K562 (cell line): ENCODE measurements at places on chromosomes 7 and 10. TPM values are rescaled to one million over a fixed set of nuclear protein-coding genes. Genes with fewer than 3 reads are reported as not detected.

- no peaks in the 10 kb centered on the region for H3K27me3 ChIP-seq
- H3K4me1 ChIP-seq: no peaks in the 10 kb centered on the region
- no peak overlapping the region for H3K4me3 ChIP-seq
- H3K36me3 ChIP-seq: no peaks in the 10 kb centered on the region
- no peak for DNase-seq
These were observed 33.3 kb upstream of the TES start for GRCh38 chr7:116177009-116177408.

AEBP1 gene
- polyA plus RNA-seq: 0.03 TPM in 1 of 2 replicates, not detected in the other

GRCh38 chr10:125083576-125083920 is 76.8 kb downstream of the CTBP2 start:
- no peak overlapping the region for H3K4me3 ChIP-seq
- H3K4me1 ChIP-seq: peaks cover 6% of the 10 kb centered on the region
- no peak for DNase-seq
- no peak overlapping the region for H3K27ac ChIP-seq
- peaks cover 47% of the 10 kb centered on the region; the same call in 2 of the 3 replicates for H3K36me3 ChIP-seq

- H3K27ac ChIP-seq: no peak overlapping the region
- no peak for DNase-seq
- peaks cover 86% of the 10 kb centered on the region for H3K27me3 ChIP-seq
- H3K4me1 ChIP-seq: no peaks in the 10 kb centered on the region
- H3K4me3 ChIP-seq: no peak overlapping the region
These were observed 63.4 kb downstream of the DIP2C start for GRCh38 chr10:625751-626711.

- no peak for DNase-seq
- H3K4me3 ChIP-seq: peak overlapping the region; percentile 83
- peak overlapping the region; percentile 71; the same call in 2 of the 3 replicates for H3K27ac ChIP-seq
- no peaks in the 10 kb centered on the region for H3K27me3 ChIP-seq
These were observed 1.7 kb downstream of the HYCC1 start for GRCh38 chr7:23012186-23012585.

C10orf143 gene
- polyA plus RNA-seq: 0.08 and 1.0 TPM in 2 replicates

- H3K4me1 ChIP-seq: peaks cover 6% of the 10 kb centered on the region; the same call in 1 of the 3 replicates
- no peak overlapping the region for H3K27ac ChIP-seq
- DNase-seq: no peak
These were observed 40.5 kb downstream of the C1QL3 start for GRCh38 chr10:16481052-16481728.

FAM24B gene
- 14.5 TPM in 2 replicates for polyA plus RNA-seq

CCDC3 gene
- not detected in 2 replicates for polyA plus RNA-seq

DNA sequence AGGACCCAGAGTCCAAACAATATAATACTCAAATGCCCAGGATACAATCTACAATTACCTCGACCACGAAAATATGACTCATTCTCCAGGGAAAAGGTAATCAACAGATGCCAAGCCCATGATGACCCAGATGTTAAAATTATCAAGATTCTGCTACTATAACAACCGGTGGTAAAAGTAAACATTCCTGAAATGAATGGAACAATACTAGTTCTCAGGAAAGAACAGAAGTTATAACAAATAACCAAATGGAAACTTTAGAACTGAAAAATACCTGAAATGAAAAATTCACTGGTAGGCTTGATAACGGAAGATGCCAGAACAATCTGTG is 34.1 kb upstream of the GUSB start:
- no peaks in the 10 kb centered on the region for H3K36me3 ChIP-seq
- H3K27ac ChIP-seq: no peak overlapping the region
- H3K4me1 ChIP-seq: 0 out of 3 replicates have a peak, but pooled peaks cover 6% of the 10 kb centered on the region
- peaks cover 9% of the 10 kb centered on the region for H3K27me3 ChIP-seq
- DNase-seq: no peak
- H3K4me3 ChIP-seq: no peak overlapping the region

GRCh38 chr10:35704401-35704800 is 62.3 kb upstream of the FZD8 start:
- DNase-seq: no peak
- H3K27ac ChIP-seq: no peak overlapping the region
- H3K27me3 ChIP-seq: no peaks in the 10 kb centered on the region
- no peak overlapping the region for H3K4me3 ChIP-seq
- no peaks in the 10 kb centered on the region for H3K4me1 ChIP-seq

GRCh38 chr10:62815381-62816075 is 638 bp downstream of the EGR2 start:
- no peak overlapping the region for H3K4me3 ChIP-seq
- H3K36me3 ChIP-seq: no peaks in the 10 kb centered on the region
- peaks cover 7% of the 10 kb centered on the region; the same call in 1 of the 3 replicates for H3K4me1 ChIP-seq
- peaks cover 53% of the 10 kb centered on the region for H3K27me3 ChIP-seq
- no peak for DNase-seq

SPDYE18 gene
- polyA plus RNA-seq: 0.13 and 0.16 TPM in 2 replicates

TMEM176A gene
- polyA plus RNA-seq: not detected in 2 replicates

DNA sequence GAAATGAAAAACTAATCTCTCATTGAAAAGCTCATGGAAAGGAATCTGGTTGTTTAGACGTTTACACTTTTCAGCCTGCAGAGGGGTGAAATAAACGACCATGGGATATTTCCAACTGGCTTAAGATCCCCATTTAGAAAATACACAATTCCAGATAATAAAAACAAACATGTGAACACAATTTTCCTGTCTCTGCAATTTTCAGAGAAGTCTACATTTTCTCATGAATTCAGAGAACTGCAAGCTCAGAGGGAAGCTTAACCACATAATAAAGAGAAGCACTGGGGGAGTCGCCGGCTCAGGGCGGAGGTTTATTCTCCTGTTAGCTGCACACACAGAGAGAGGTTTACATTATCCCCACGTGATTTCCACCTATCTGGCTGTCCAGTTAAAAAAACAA is 215.2 kb downstream of the FANK1 start:
- no peak for DNase-seq
- no peak overlapping the region for H3K27ac ChIP-seq
- no peaks in the 10 kb centered on the region; the same call in 2 of the 3 replicates for H3K27me3 ChIP-seq
- H3K4me1 ChIP-seq: no peaks in the 10 kb centered on the region
- H3K4me3 ChIP-seq: no peak overlapping the region

DNA sequence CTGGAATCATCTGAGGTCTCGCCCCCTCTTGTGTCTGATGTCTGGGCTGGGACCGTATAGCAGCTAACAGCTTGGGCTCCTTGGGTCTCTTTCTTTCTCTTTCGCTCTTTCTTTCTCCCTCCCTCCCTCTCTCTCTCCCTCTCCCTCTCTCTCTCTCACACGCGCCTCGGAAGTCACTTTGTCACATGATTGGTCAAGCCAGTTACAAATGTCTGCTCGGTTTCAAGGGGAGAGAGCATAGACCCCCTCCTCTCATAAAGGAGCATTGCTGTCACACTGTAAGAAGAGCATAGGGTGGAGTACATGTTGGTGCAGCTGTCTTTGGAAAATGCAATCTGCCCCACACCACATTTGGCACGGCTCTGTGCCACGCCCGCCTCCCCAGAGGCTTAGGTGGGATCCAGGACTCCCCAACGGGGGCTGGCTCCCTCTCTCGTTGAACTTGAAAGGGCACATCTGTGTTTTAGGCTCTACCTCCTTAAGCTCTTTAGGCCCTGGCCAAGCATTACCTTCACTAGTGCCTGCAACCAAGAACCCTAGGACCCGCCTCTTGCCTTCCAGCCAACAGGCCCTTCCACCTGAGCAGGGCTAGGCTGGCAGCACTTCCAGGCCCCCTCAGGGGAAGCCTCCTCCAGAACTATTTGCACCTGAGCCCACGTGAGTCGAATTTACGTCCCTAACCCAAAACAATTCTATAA is 61.9 kb upstream of the CACUL1 start:
- H3K4me3 ChIP-seq: no peak overlapping the region
- DNase-seq: no peak
- no peak overlapping the region for H3K27ac ChIP-seq
- H3K27me3 ChIP-seq: no peaks in the 10 kb centered on the region; the same call in 2 of the 3 replicates

DNA sequence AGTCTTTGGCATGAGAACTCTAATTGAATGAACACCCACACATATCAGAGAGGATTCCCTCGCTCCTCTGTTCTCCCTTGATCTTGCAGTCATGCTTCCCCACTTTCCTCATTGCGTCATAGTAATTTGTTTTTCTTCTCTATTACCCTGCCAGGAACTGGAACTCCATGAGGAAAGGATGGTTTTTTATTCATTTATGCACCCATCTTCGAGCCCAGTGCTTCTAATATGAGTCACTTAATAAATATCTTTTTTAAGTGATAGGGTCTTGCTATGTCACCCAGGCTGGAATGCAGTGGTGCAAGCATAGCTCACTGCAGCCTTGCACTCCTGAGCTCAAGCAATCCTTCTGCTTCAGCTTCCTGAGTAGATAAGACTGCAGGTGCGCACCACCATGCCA is 83.5 kb downstream of the OTUD1 start:
- no peaks in the 10 kb centered on the region for H3K4me1 ChIP-seq
- H3K27me3 ChIP-seq: no peaks in the 10 kb centered on the region
- H3K36me3 ChIP-seq: no peaks in the 10 kb centered on the region
- no peak for DNase-seq
- H3K4me3 ChIP-seq: no peak overlapping the region

- no peak overlapping the region for H3K4me3 ChIP-seq
- no peak overlapping the region for H3K27ac ChIP-seq
- no peaks in the 10 kb centered on the region for H3K4me1 ChIP-seq
- DNase-seq: peak; percentile 9
These were observed 6.0 kb downstream of the TEX47 start for GRCh38 chr7:88789480-88790064.

GRCh38 chr7:125355899-125356298 is 426.3 kb upstream of the POT1 start:
- no peaks in the 10 kb centered on the region for H3K4me1 ChIP-seq
- no peaks in the 10 kb centered on the region for H3K27me3 ChIP-seq
- no peak overlapping the region for H3K4me3 ChIP-seq
- DNase-seq: no peak
- H3K36me3 ChIP-seq: no peaks in the 10 kb centered on the region

DNA sequence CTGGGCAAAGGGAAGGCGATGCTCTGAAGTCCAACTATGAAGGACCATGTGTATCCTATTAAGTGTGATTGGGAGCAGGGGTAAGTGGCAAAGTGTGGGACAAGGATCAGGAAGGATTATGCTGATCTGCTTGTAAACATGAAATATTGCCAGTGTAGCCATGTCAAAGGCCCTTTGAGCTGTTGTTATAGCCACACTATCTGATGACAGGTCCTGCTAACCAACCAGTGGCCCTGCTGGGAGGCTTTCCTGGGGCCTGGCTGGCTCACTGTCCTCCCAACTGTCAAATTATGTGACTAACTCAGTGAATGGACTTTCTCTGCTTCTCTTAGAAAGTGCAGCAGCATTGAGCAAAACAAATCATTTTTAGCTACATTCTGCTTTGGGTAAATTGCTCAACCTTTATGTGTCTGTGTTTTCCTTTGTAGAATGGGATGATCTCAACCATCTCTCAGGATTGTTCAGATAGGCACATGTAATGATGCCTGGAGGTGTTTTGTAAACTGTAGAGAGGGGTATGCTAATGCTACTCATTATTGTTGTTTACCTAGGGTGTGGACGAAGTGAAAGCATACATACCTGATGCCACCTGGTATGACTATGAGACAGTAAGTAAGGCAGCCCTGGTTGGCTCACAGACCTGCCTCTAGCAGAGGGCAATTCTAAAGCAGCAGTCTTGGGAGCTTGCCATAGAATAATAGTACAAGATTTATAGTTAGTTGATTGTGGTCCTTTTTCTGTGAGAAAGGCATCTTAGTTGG is 47.4 kb downstream of the MGAM2 start:
- H3K4me3 ChIP-seq: no peak overlapping the region
- no peaks in the 10 kb centered on the region for H3K4me1 ChIP-seq
- H3K27me3 ChIP-seq: no peaks in the 10 kb centered on the region

DNA sequence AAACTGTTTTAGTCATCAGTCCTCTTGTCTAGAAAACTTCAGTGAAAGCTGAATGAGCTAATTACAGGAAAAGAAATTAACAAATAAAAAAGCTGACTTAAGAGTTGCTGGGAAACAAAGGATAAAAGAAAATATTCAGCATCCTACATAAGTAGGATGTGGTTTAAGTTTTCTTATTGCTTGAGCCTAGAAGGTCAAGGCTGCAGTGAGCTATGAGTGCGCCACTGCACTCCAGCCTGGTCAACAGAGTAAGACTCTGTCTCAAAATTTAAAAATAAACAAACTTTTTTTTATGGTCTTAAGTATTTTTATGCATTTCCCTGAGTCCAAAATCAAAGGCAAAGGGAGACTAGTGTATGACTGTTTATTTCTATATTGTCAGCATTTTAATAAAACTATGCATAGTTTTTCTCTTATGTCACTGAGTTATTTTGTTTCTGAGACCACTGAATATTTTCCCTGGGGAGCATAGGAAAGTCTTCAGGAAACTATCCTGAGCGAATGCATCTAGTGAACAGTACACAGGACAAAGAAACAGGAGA is 40.0 kb upstream of the LRRN3 start:
- no peak overlapping the region for H3K4me3 ChIP-seq
- no peaks in the 10 kb centered on the region for H3K4me1 ChIP-seq
- no peaks in the 10 kb centered on the region for H3K36me3 ChIP-seq
- no peak overlapping the region for H3K27ac ChIP-seq
- no peaks in the 10 kb centered on the region for H3K27me3 ChIP-seq
- no peak for DNase-seq

KLF14 gene
- not detected in 2 replicates for polyA plus RNA-seq

DNA sequence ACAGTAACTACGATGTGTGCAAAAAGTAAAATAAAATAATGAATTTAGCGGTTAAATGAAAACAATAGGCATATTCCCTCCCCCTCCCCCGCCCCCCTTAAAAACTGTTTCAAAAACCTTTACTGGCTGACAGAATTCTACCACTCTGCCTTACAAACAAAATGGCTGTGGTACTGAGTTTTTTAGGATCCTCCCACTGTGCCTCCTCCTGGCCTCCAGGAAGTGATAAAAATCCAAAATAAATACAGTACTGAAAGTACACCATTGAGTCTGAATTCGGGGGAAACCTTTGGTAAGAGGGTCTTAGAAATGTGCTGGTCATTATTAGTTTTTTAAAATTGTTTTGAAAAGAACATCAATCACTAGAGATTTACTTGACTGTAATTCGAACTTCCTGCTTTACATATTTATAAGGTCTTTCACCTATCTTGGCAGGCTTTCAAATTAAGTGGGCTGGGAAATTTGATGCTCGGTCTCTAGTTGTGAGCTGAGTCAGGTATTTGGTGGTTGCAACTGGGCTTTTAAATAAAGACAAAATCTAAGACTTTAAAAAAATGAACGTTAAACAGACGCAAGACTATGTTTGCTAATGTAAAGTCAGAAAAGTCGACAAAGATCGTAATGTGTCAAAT is 32.5 kb upstream of the EPC1 start:
- peaks cover 9% of the 10 kb centered on the region; the same call in 2 of the 3 replicates for H3K4me1 ChIP-seq
- DNase-seq: peak; percentile 83
- no peaks in the 10 kb centered on the region for H3K36me3 ChIP-seq
- peak overlapping the region; percentile 96 for H3K27ac ChIP-seq
- H3K4me3 ChIP-seq: peak overlapping the region; percentile 63

HOXA3 gene
- polyA plus RNA-seq: not detected in 2 replicates

DNA sequence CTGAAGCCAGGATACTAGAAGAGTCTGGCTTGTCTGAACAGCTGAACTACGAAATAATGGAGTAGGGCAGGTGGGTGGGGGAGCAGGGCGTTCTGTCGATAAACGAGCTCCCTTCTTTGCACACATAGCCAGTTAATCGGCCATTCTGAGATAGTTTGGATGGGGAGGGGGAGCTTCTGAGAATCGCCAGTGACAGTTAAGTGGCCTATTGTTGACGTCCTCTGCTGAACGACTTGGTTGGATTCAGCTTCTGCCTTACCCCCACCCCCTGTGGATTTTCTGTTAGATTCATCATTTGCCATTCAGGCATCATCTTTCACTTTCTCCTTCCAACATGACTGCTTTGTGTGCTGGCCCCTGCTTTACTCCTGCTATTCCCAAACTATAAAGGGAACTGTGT is 520 bp downstream of the CPA5 start:
- H3K4me1 ChIP-seq: no peaks in the 10 kb centered on the region
- H3K36me3 ChIP-seq: no peaks in the 10 kb centered on the region
- H3K27me3 ChIP-seq: peaks cover 40% of the 10 kb centered on the region
- no peak overlapping the region for H3K27ac ChIP-seq
- no peak for DNase-seq

- no peaks in the 10 kb centered on the region; the same call in 1 of the 2 replicates for H3K4me1 ChIP-seq
- no peak overlapping the region for H3K4me3 ChIP-seq
- peaks cover 6% of the 10 kb centered on the region; the same call in 1 of the 3 replicates for H3K36me3 ChIP-seq
These were observed 127.9 kb downstream of the NRF1 start for GRCh38 chr7:129739427-129739826.
